ENCODE measurements at places on chromosomes 13 and 19. TPM values are rescaled to one million over a fixed set of nuclear protein-coding genes. Genes with fewer than 3 reads are reported as not detected.

DNA sequence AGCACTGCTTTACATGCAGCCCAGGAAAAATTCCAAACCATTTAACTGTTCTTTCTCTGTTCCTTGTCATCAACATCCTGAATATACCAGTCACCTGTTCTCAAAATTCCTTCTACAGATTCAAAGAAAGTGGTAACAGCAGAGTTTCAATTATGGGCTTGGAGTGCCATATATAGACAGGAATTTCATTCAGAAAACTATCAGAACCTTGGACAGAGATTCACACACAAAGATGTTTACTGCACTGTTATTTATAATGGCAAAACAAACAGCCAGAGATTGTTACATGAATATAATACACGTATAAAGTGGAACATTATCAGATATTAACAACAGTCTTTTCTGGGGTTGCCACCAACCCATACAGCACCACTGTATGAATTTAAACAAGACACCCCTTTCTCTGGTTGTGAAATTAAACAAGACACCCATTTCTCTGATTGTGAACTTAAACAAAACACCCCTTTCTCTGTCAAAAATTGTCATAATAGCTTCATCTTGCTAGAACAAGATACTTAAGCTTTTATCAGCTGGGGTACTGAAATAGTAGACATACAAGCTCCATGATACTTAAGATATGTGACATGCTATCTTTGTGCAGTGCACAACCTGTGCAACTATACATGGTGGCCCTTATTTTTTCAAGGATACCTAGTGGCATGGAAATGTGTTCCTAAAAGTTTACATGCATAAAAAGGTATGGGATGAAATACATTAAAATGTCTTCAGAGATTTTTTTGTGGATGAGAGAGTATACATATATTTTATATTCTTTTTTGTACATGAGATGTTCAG lies 12.6 kb downstream of the CACNA1A start:
- H3K27me3 ChIP-seq: no peaks in the 10 kb centered on the region
- no peaks in the 10 kb centered on the region for H3K36me3 ChIP-seq
- DNase-seq: no peak
- no peak overlapping the region for H3K4me3 ChIP-seq
- H3K27ac ChIP-seq: no peak overlapping the region
- H3K4me1 ChIP-seq: no peaks in the 10 kb centered on the region

Gene ZSWIM9
- total RNA-seq: 15.8 TPM

Gene PRODH2
- total RNA-seq: not detected

Gene NECTIN2
- total RNA-seq: 83.6 TPM

Gene CEACAM8
- not detected for total RNA-seq

GRCh38 chr13:29903543-29903942 lies 53.1 kb upstream of the UBL3 start:
- DNase-seq: no peak
- no peak overlapping the region for H3K4me3 ChIP-seq
- H3K4me1 ChIP-seq: peaks cover 3% of the 10 kb centered on the region
- no peaks in the 10 kb centered on the region for H3K36me3 ChIP-seq
- H3K27ac ChIP-seq: no peak overlapping the region

GRCh38 chr13:33334831-33335230 lies 49.3 kb upstream of the STARD13 start:
- no peaks in the 10 kb centered on the region for H3K4me1 ChIP-seq
- H3K36me3 ChIP-seq: no peaks in the 10 kb centered on the region
- H3K27me3 ChIP-seq: no peaks in the 10 kb centered on the region
- H3K4me3 ChIP-seq: no peak overlapping the region

DNA sequence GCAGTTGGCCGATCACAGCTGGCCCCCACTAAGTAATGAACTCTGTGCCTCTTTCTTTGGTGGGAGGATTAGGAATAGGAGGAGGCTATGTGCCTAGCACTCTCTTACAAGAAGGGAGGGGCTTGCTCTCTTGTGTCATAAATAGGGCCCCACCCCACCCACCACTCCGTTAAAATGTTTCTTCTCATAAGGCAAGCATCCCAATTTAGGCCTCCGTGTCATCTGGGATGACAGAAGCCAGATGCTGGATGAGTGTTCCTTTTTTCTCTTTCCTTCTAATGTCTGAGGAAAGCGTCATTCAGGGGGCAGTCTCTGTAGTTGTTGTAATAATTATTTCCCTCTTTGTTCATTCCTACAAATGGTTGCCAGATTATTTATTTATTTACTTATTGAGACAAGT lies at the start of gene LIPE:
Gene LIPE (minus strand): TSS at position 76 of the 400 bp plus-strand sequence. CDS start 239 bp downstream, outside the sequence.
- no peak for DNase-seq
- H3K4me3 ChIP-seq: no peak within 1 kb of the TSS

DNA sequence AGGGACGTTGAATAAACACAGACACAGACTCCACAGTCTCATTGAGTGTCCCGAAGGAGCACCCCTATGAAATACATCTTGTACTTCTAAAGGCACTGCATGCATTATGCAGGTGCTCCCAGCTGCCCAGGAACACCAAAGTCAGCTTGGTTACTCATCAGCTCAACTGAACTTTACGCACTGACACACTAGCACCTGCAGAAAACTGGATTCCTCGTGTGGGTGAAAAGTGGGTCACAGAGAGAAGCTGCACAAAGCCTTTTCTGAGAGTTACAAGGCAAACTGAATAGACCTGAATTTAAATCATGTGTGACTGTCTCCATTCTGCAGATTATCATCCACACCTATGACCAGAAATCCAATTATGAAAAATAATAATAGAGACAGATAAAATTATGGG lies 527.5 kb upstream of the NBEA start:
- no peak for DNase-seq
- H3K27me3 ChIP-seq: no peaks in the 10 kb centered on the region
- H3K4me3 ChIP-seq: no peak overlapping the region

Gene ZNF723
- total RNA-seq: not detected

DNA sequence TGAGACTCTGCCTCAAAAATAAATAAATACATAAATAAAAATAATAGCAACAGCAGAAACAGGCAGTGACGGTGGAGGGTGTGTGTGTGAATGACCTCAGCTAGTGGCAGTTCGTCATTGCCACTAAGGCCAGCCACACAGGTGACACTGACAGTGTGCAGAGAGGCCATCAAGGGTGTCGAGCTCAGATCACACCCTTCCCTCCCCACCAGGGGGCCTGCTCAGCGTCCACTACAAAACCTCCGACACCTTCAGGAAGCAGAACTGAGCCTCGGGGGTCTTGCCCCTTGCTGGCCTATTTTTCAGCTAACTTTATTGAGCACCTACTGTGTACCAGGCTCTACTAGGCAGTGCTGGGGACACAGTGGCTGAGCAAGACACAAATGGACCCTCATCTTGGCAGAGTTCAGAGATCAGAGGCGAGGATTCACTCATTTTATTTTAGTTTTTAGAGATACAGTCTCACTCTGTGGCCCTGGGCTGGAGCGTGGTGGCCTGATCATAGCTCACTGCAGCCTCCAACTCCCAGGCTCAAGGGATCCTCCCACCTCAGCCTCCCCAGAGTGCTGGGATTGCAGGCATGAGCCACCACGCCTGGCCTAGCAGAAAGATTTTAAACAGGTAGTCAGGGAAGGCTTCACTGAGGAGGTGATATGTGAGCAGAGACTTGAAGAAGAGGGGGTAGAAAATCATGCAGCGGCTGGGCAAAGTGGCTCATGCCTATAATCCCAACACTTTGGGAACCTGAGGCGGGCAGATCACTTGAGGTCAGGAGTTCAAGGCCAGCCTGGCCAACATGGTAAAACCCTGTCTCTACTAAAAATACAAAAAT lies 30.3 kb upstream of the SEMA6B start:
- DNase-seq: no peak
- H3K27me3 ChIP-seq: no peaks in the 10 kb centered on the region

GRCh38 chr19:19385896-19386869 lies 19.3 kb upstream of the GATAD2A start:
- H3K4me1 ChIP-seq: peaks cover 18% of the 10 kb centered on the region
- H3K27ac ChIP-seq: peak overlapping the region; percentile 89
- H3K4me3 ChIP-seq: peak overlapping the region; percentile 92
- H3K27me3 ChIP-seq: no peaks in the 10 kb centered on the region

Gene ZNF208
- not detected for total RNA-seq

Gene WDR18
- 116 TPM for total RNA-seq

GRCh38 chr13:32947411-32948276 lies 68.6 kb upstream of the KL start:
- no peaks in the 10 kb centered on the region for H3K4me1 ChIP-seq
- H3K4me3 ChIP-seq: no peak overlapping the region
- H3K36me3 ChIP-seq: no peaks in the 10 kb centered on the region
- H3K27me3 ChIP-seq: no peaks in the 10 kb centered on the region
- no peak overlapping the region for H3K27ac ChIP-seq
- DNase-seq: no peak
